ENCODE measurements at places on chromosomes 12 and 14. TPM values are rescaled to one million over a fixed set of nuclear protein-coding genes. Genes with fewer than 3 reads are reported as not detected.
A peak's percentile ranks its signal among the peaks of the same experiment; 100 is the strongest.

- no peak for DNase-seq
Observed at GRCh38 chr12:65922077-65922476, 97.8 kb downstream of the HMGA2 start.

GRCh38 chr12:96054244-96054610, 18.8 kb upstream of the LTA4H start:
- no peak for DNase-seq

DNA sequence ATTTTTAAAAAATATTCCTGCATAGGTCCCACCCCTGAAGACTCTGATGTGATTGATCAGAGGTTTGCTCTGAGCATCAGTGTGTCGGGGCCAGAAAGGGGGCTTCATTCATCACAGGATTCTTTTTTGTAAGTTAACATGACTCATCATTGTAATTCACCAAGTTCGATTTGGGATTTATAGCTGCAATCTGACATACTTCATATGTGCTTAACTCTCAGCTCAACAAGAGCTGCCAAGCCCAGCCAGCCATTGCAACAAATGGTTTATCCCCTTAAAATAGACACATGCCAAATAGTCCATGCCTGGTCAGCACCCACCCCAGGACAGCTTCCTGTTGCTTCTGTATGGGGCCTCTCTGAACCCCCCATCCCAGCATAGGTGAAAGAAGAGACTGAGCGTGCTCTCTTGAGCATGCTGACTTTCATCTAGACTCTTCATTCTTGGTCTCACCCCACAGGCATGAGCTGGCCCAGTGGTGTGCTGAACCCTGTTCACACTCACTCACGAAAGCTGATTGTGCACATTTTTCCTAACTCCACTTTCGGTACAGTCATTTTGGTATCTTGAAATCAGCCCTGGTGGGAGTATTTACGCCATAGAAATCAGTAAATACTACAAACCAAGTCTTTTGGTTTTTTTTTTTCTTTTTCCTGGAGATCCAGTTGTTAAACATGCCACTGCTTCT, 101.4 kb downstream of the STAB2 start:
- DNase-seq: no peak

DNA sequence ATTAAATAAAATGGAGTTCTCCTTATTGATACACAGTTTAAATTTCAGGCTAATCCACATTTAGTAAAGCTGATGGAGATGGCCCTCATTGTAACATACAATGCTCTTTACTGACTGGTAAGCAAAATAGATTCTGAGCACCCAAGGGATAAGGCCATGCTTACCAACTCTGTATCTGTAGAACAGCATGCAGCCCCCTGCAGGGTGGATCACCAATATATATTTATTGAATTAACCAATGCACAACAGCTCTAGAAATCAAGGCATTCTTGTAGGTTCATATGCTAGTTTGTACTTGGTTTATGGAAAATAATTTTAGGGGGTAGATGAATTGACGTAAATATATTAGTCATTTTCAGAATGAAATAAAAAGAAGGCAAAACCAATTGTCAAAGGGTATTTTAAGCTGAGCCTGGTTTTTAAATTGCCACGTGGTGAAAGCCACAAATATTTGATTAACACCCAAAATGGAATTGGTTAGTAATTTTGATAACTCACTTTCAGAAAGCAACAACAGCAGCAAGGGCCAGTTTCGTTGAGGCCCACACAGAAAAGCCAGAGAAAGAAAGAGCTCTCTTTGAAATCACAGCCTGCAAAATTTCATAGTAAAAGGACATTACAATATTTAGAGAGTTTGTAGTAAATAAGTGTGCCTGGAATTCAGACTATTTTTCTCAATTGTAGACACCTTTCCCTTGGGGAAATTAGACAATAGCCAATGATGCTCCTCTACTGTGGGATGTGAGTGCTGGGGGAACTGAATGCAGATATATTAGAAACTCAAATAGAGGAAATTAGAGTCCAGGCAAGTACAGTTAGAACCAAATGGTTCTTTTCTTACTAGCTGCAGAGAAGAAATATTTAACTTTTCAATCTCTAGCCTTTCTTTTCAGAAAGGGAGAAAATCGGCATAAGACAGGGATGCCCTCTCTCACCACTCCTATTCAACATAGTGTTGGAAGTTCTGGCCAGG, 216.2 kb upstream of the ABCD2 start:
- no peak for DNase-seq

GRCh38 chr14:33596211-33597080, 354.4 kb downstream of the EGLN3 start:
- DNase-seq: no peak

- no peak for DNase-seq
Observed at GRCh38 chr12:76183459-76184186, 99.1 kb upstream of the NAP1L1 start.

DNA sequence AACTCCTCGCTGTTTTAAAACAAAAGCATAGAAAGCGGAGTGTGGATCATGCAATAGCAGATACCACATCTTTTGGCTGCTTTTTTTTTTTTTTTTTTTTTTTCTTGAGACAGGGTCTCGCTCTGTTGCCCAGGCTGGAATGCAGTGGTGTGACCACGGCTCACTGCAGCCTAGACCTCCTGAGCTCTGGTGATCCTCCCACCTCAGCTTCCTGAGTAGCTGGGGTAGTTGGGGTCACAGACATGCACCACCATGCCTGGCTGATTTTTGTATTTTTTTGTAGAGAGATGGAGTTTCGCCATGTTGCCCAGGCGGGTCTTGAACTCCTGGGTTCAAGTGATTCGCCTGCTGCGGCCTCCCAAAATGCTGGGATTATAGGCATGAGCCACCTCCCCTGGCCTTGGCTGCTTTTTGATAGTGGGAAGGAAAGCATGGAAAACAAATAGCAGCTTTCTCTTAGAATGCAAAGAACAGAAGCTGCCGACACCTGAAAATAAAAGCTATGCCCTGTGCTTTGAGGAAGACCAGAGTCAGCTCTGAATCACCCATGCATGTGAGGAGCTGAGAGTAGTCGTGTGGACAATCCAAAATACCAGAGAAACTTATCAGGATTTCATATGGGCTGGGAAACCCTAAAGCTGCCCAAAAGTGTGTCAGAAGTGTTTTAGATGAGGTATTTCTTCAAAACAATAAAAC, 3.6 kb upstream of the ELK3 start:
- DNase-seq: no peak

- DNase-seq: no peak
Observed at GRCh38 chr12:42767326-42767954, 177.9 kb upstream of the PRICKLE1 start.

GRCh38 chr12:107983756-107984472, 145.2 kb upstream of the WSCD2 start:
- no peak for DNase-seq

DNA sequence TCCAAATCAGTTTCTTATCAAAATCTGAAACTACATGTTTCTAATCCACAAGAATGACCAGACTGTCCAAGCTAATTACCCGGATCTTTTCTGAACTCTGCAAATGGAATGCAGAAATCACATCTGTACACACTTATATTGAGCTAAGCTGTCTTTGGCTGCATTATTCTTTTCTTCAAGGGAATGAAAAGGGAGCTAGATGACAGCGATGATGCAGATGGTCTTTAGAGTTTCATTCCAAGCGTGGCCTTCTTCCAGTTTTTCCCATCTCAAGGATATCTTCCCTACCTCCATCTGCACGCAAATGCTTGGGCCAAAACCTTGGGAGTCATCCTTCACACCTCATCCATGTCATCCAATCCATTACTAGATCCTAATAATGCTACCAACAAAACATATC, 12.6 kb downstream of the KCNH5 start:
- no peak for DNase-seq

- no peak for DNase-seq
Observed at GRCh38 chr12:110744601-110745264, 2.0 kb upstream of the PPP1CC start.

- DNase-seq: no peak
Observed at GRCh38 chr12:15648558-15648957, 140.6 kb downstream of the EPS8 start.

DNA sequence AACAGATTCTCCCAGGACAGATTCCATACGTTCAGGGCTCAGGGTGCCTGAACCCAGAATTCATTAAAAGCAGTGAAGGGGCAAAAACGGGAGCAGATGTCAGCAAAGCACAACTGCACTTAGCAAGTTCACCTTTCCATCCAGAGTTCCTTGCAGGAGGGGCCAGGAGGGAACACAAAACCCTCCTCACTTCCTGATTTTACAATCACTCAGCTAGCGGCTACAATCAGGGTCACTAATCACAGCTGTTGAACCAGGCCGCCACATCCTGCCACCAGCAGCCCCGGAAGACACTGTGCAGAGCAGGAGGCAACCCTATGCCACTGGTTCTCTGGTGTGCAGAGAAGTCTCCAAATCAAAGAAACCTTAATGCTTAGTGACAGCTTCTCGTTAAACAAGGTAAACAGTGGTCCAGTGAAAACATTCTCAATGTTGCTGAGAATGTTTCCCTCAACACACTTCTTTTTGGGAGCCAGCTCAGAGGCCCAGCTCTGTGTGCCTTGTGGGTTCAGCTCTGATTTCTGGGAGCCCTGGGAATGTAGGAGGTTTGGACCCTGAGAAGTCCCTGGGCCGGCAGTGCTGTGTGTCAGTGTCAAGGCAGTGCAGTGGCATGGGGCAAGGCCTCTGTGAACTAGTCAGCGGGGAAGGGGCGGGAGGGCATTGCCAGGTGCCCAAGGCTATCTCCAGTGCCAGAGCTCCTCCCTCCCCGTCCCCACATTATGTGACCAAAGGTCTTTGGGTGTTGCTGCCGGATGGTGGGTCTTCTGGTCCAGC, 54.5 kb downstream of the VCPKMT start:
- DNase-seq: peak; percentile 68

- peak; percentile 64 for DNase-seq
Observed at GRCh38 chr14:96584199-96584906, 82.2 kb downstream of the PAPOLA start.

DNA sequence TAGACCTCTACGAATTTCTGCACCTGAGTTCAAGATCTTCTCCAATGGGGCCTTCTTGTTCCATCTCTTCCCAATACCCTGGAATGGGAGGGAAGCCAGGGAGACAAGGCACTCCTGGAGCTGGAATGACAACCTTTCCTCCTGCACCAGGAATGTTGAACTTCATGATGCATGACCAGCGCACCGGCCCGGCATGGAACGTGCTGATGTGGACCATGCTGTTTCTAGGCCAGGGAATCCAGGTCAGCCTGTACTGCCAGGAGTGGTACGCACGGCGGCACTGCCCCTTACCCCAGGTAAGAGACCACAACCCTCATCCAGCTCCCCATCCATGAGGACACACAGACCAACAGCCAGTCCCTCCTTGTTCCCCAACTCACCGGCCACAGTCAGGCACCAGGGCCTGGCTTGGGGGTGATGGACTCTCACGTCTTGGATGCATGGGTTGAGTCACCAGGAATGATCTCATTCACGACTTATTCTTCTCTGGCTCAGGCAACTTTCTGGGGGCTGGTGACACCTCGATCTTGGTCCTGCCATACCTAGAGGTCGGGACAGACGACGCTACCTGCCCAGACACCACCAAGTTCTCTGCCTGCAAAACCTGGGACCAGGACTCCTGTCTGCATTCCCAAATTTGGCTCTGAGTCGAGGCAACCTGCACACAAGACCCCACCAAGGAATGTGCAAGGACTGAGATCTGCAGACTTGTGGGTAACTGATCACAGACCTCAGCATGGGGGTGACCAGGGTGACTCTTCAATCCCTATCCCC, 20.5 kb downstream of the SOAT2 start:
- DNase-seq: no peak

DNA sequence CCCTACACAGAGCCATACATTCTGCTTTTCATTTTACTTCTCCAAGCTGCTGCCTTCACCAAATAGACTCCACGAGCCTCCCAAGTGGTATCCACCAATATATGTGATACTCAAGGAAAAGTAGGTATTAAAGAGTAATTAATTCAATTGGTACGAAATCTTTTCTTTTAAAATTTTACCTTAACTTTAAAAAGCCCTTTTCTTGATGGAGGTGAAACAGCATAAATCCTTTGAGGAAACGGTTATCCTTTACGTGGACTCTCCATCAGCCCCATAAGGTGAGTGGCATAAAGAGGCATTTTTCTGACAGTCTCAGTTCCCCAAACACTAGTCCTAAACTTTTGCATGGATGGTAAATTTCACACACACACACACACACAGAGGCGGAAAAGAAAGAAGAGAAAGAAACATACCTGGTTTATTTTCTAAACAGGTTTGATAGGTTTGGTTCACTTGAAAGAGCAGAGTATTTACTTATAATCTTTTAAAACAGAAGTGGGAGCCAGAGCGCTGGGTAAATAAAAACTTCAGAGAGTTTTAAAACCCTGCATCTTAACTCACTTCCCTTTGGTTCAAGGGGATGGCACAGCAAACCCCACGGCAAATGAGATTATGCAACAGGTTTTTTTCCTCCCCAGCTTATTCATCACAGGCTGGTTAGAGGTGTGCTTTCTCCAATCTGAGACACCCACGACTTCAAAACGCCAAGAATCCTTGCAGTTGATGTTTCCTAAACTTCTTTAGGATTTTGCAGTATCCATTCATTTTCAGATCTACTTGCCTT, 1.9 kb downstream of the DUSP16 start:
- DNase-seq: no peak

GRCh38 chr12:32765906-32766305, 10.2 kb upstream of the YARS2 start:
- DNase-seq: no peak

DNA sequence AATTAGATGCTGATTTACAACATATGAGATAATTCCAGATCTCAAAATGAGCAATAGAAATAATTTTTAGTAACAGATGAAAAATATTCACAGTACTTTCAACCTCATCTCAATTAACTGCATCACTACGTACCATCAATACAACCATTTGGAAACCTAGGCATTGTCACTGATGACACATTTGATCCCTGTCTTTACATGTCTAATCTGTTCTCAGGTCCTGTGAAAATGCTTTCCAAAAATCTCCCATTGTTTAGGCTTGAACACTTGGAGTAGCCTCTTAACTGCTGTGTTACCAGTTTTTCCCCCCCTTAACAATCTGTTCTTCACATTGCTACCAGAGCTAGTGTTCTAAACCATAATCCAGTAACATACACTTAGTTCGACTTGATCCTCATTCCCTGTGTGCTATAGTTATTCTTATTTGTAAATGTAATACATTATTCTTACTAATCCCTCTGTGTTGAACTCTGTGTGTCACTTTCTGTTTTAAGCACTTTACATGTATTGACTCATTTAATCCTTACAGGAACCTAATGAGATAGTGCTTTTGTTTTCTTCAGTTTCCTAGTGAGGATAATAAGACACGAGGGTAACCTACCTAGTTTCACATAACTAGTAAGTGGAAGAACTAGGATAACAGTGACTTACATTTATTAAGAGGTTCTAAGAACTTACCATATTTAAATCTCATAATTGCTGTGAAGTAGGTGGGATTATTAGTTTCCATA, 41.7 kb downstream of the LARP4 start:
- no peak for DNase-seq

Gene AGAP2
- 5.4 TPM for total RNA-seq

Gene DAO
- 0.26 TPM for total RNA-seq

Gene PNP
- total RNA-seq: 32.8 TPM

Gene PLEKHH1
- total RNA-seq: 2.3 TPM

Gene HSPB8
- total RNA-seq: 70.0 TPM

Gene METTL17
- 51.0 TPM for total RNA-seq

Gene ABCB9
- total RNA-seq: 5.2 TPM

Gene RPS6KA5
- total RNA-seq: 8.0 TPM

Gene SERPINA5
- 0.41 TPM for total RNA-seq
